ENCODE measurements at places on chromosomes 16 and 17.

DNA sequence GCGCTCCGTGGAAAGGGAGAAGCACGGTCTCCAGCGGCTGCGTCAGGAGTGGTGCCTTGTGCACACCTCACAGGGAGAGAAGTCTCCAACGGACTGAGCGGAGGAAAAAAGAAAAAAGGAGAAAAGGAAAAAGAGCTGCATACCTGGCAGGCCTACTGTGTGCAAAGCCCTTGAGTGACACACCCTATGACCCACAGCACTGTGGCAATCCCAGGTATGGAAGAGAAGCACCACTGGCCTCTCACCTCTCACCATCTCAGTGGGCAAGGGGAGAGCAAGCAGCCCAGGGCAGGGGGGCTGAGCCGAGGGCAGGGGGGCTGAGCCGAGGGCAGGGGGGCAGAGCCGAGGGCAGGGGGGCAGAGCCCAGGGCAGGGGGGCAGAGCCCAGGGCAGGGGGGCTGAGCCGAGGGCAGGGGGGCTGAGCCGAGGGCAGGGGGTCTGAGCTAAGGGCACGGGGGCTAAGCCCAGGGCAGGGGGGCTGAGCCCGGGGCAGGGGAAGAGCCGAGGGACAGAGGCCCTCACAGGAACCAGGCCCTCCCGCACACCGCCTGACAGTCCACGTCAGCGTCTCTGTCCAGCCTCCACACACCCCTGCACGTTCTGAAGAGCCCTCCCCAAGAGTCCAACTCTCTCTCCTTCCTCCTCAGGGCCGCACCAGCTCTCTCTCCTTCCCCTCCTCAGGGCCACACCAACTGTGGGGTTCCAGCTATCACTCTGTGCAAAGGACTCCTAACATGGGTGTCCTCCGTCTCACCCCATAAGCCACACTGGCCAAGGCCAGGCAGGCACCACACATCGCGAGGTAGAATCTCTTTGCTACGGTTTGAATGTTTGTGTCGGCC is 105.8 kb downstream of the ZNF778 start:
- no peak for DNase-seq

DNA sequence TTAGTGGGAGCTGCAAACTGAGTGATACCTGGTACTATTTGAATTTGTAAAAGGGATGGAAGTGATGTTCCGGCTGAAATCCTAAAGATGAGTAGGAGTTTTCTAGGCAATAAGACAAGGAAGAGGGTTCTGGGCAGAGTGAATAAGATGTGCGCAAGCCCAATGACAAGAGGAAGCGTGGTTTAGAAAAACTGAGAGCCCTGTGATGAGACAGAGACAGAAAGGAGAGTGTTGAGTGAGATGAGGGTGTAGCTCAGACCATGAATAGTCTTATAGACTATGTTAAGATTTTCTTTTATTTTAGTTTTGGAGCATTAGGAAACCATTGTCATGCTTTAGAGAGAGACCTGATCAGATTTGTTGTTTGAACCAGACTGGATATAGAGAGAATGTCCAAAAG is 50.2 kb downstream of the COX10 start:
- DNase-seq, result no peak

DNA sequence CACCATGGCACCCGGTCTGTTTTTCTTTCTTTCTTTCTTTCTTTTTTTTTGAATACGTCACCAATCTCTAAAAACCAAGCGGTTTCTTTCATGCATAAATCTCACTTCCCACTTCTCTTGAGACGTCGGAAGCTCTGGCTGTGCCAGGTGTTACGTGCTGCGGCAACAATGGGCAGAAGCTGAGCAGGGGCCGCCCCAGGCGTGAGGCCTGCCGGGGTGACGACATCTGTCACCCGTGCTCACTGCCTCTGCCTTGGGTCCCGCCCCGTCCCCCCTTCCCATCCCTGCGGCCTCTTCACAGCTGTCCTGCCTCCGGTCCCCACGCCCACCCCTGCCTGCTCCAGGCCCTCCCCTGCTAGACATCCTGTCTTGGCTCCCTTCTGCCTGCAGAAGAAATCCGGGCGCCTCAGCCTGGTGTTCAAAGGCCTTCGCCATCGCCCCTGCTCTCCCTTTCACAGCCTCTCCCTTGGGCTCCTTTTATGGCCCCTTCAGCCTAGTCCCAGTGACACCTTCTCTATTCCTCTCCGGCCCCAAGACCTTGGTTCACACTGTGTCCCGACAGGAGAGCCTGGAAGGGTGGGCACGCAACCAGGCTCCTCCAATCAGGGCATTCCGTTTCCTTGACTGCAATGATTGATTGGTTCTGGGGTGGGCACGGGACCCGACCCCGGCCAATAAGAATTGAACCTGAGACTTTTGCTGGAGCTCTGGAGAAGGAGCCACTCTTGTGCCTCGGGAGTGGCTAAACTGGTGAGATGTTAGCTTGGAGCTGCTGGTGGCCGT is 4.8 kb downstream of the P2RX1 start:
- peak; percentile 46 for DNase-seq

DNA sequence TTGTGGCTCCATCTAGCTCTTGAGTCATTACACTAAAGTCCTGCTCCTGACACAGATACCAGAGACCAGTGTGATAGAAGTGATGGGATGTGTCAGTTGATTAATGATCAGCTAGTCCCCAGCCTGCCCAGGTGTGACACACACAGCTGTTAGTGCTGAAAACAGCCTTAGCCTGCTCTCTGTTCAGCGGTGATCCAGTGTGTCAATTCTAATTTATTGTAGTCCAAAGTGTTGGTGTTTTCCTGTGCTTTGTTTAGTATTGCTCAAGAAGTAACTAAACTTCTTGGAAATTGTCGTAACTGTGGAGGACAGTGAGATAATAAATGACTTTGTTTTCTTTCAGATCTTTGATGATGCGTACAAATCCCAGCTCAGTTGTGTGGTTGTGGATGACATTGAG is 92.3 kb downstream of the WNT3 start:
- no peak for DNase-seq

DNA sequence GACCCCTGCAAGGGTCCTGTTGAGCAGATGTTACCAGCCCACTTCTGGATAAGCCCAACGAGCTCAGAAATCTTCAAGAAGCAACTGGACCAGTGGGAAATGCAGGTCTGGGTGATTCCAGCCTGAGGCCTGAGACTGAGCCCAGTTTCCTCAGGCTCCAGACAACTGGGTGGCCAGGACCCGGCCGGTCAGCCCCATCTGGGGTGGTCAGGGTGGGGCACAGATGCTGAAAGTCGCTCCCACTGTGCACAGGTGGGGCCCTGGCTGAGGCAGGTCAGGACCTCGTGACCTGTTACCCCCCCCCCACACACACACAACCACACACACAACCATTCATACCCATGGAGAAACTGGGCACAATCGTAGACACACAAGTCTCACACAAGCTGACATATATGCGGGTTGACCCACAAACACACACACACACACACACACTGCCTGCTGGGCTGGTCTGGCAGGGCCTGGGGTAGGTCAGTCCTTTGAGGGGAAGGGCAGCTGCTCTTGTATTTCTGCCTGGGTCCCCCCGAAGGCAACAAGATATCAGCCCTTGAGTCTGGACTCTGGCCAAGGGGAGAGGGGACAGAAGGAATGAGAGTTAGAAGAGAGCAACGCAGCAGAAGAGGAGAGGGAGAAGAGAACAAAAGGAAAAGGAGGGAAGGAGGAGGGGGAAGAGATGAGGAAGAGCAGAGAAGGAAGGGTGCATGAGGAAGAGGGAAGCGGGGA is 99.0 kb upstream of the CDH5 start:
- DNase-seq, result no peak

DNA sequence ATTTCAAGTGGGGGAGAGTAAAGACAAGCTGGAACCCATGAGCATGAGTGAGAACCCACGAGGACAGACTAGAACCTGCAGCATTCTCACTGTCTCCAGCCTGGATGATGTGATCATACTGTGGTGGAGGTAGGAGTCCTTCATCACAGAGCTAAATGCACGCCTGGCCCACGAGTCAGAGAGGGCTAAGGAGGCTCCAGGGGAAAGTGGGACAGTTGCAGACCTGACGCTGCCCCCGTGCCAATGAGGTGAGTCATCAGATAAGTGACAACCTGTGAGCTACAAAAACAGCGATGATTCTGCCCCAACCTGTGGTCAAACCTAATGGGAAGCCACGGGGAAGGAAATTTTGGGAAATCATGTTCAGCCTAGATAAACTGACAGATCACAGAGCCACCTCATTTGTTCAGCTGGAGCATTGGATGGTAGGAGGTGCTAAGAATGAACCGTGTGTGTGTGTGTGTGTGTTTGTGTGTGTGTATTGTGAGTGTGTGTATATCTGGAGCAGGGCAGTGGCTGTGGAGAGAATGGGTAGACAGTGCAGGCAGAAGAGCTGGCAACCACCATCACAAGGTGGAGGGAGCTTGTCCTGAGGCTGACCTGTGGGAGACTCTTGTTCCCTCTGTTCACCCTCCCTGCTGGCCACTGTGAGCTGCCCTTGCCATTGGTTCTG is 131.8 kb downstream of the UTP18 start:
- DNase-seq, result no peak

DNA sequence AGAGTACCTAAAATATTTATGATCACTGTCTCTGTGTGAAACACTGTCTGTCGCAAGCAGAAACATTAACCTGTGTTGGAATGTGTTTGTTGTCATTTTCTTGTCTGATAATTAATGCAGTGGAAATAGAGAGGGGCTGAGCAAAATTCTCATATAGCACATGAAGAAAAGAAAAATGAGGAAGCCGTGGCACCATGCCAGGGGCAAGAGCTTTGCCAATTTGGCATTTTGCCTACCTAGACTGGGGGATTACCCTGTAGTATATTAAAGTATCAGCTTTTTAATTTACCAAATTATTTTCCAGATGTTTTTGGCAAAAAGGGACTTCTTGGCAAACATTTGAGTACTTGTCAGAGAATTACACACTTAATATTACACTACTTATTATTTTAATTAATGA is 1326.6 kb upstream of the GOT2 start:
- DNase-seq, result no peak

GRCh38 chr16:83137326-83137781 is 510.6 kb downstream of the CDH13 start:
- DNase-seq, result no peak

GRCh38 chr17:76255801-76256429 is 9.2 kb upstream of the UBALD2 start:
- no peak for DNase-seq

DNA sequence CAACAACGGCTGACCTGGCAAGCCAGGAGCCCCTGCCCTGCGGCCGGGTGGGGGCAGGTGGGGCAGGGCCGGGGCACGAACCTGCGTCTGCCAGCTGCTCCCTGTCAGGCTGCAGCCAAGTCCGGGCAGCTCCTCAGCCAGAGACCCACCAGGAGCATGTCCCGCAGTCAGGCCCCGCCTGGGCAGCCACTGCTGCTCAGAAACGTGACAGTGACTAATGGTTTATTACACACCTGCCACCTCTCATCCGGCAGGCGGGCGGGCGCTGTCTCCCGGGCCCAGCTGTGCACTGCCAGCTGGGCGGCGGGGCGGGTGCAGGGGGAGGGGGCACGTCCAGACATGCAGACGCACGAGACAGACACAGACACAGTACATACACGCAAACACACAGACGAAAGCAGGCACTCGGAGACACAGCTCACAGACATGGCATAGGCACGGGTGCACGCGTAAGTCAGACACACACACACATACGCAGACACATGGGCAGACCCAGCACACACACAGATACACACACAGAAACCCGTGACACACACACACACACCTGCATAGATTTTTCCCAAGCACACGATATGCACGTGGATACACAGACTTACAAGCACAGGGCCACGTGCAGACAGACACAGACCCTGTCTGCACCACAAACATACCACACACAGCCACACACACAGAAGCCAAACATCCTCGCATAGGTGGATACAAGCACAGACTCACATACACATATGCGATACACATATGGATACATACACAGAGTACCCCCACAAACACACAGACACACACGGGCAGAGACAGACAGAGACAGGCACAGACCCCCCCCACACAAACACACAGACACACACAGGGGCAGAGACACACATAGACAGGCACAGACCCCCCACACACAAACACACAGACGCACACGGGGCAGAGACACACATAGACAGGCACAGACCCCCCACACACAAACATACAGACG is 248.3 kb upstream of the CIBAR2 start:
- DNase-seq, result no peak

- DNase-seq, result no peak
Observed at GRCh38 chr17:79047923-79048825, 24.2 kb downstream of the C1QTNF1 start.

DNA sequence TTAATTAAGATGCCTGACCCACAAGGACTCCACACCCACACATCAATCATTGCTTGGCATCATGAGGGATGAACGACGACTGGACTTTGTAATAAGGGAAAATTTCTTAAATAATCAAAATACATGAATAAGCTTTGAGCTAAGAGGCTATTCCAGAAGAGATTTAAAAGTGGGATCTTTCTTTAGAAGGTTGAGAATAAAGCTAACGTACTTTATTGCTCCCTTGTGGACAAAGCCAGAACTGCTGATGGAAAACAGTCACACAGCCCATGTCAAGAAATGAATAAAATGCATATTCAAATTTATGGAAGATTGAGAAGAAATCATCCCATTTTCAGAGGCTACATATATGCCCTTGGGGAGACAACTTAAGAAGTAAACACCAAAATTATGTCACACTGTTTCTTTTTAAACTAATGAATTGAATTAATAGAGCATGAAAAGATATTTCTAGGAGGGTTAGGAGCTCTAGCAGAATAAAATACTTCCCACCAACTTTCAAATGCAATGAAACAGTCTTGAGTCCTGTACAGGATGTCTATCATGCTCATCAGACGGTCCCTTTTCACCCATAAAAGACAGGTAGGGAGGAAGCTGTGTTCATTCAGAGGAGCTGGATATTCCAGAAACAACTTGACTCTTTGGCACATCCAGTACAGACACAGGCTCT is 60.2 kb upstream of the PHOSPHO1 start:
- DNase-seq, result no peak

- DNase-seq, result no peak
Observed at GRCh38 chr17:50467114-50467854, 1.4 kb downstream of the CHAD start.

DNA sequence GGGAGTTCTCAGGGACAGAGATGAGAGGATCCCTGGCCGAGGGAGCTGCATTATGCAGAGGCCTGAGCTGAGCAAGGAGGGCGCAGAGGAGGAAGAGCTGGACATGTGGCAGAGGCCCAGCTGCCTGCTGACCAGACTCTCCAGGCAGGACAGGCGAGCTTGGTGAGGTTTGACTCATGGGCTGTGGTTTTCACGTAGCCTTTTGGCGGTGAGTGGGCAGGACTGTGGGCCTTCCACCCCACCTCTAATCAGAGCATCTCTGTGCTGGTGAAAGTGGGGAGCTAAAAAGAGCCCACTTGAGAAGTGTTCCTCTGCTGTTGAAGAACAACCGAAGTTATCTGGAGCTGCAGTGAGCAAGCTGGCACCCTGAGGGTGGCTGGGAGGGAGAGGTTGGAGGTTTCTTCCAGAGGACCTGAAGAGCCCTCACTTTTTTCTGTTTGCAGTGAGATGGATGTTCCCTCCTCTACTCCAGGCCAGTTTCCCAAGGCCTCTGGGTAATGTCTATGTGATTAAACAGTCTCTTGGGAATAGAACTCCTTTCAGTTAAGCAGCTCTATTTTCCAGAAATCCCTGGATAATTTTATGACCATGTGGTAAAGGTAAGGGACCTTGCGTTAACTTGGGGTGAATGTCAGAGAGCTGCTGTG is 11.9 kb downstream of the EPN2 start:
- no peak for DNase-seq

Data from activated gamma-delta T cell treated with anti-CD3 and anti-CD28 coated beads, Interleukin-2, amount 50 U/mL, for 16 hours (primary cell).